Hindlimb muscle (tissue), 1 donor: ENCODE measurements at places on chromosomes 1 and 21.

DNA sequence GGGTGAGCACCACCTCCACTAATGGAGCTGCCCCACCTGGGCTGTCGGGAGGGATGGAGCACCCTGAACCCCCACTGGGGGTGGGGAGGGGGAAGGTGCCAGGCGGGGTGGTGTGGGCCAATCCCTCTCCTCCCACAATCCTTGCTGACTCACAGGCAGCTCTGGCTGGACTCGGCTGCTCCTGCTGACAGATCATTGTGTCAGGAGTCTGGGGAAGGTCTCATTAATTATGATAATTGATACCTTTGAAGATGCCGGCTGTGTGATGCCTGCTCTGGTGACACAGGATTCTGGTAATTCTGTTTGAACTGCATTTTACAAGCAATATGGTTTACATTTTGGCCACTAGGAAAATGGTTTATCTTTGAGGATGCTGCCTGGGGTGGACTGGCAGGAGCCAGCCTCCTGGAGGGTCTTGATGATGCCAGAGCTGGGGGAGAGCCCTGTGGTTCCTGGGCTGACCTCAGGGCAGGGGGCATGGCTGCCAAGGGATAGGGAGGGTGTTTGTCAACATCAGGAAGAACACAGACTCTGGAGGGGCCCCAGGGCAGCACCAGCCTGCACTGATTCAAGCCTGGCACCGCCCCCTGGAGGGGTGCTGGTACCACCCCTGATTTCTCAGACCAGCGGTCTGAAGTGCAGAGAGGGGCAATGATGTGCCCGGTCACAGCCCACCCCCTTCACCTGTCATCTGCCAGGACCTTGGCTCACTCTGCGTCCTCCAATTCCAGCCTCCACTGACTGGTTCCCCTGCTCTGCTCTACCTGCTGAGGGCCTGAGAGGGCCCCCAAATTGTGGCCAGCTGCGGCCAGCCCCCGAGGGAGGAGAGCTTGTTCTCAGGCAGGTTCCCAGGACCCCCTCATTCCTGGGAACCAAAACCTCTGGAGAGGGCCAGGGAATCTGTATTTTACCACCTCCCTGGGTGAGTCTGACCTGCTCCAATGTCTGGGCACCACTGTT, 338.8 kb downstream of the MATN1 start:
- DNase-seq = no peak

DNA sequence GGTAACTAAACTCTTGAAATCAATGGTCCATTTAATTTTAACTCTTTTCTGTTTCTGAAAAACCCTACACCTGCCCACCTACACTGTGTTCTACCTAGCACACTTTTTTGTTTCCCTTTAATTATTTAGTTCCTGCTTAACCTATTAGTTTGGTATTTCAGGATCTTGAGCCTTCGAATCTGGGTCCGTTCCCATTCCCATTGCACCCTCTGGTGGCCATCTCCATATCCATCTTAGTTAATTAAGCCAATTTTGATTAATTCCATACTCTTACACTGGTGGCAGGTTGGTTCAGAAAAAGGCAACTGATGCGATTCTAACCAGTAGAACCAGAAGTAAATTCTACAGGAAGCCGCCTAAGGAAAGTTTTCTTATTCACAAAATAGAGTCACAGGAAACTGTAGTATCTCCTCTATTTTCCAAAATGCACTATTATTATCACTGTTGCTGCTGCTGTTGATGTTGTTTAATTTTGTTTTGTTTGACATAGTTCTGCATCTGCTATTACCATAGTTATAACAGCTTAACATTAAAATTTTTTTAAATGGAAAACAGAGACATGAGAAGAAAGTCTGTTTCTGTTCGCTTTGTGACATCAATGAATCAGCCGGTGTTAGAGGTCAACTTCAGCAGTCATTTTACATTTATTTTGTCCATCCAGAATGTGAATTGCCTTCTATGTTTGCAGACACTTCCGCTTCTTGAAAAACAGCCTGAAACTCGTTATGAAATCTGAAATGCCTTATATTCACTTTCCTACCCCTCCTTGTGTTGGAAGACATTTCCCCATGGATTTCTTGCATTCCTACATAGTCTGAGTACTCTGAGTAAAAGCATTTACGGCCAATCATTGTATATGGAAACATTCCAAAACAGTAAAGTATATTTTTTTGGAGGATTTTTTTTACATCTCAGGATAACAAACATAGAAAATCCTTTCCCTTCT, 115.5 kb upstream of the NCAM2 start:
- peak; percentile 26 for DNase-seq

- peak; percentile 38 for DNase-seq
These were observed 299.7 kb downstream of the OLFM3 start for GRCh38 chr1:101697072-101697471.

GRCh38 chr1:11825131-11825530, 19.1 kb downstream of the CLCN6 start:
- DNase-seq = no peak

- no peak for DNase-seq
These were observed 6.8 kb downstream of the LAMC1 start for GRCh38 chr1:183030053-183030452.

DNA sequence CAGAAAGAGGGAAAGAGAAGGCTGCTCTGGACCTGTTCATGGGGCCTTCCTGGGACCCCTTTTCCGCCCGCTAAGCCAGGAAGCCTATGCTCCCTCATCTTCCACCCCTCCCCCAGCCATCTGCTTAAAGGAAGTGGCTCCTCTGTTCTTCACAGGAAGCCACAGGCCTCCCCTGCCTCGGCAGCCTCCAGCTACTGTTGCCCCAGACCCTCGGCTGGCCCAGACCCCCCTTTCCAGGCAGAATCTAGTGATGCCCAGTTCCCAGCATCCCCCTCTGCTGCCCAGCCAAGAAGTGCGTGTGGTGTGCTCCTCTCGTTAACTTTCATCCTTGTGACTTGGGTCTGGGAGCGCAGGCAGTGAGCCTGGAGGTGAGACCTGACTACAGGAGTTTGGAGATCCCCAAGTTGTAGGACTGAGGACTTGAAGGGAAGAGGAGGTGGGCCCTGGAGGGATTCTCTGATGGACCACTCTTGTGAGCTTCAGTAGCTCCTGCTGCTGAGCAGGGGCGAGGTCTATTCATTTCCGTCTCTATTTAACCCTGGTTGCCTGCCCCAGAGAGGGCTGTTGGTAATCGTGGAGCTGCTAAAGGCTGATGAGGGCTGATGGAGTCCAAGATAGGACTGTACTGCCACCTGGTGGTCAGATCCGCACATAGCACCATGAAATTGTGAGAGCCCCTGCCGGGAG, 9.1 kb downstream of the IFI6 start:
- peak; percentile 86 for DNase-seq

DNA sequence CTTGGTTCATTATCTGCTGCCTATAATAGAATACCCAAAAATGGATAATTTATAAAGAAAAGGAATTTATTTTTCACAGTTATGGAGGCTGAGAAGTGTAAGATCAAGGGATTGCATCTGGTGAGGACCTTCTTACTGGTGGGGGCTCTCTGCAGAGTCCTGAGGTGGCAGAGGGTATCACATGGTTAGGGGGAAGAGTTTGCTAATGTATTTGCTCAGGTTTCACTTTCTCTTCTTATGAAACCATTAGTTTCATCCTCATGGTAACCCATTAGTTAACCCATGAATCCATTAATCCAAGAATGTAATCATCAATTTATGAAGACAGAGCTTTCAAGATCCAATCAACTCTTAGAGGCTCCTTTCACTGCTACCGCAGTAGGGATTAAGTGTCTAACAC, 120.6 kb downstream of the DNM3 start:
- DNase-seq = no peak

DNA sequence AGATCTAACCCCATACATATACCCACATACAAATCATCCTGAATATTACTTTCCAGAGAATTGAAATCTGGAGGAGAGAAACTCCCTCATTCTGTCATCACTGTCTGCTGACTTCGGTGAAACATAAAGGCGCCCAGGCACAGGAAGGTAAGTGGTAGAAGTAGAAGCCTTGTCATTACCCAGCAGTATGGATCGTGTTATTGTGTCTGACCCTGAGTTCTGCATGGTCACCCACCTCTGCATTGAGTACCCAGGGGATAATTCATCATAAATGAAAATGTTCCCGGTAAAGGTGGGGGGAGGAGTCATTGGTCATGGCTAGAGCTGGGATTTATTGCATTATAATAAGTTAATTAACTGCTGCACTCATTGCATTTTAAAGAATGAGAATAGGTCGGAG, 342.6 kb upstream of the PKN2 start:
- no peak for DNase-seq

GRCh38 chr1:4105300-4105880, 205.3 kb upstream of the C1orf174 start:
- no peak for DNase-seq

GRCh38 chr1:176141449-176141848, 65.6 kb downstream of the COP1 start:
- DNase-seq = no peak

- DNase-seq = no peak
These were observed 2.6 kb upstream of the CC2D1B start for GRCh38 chr1:52368383-52369172.

DNA sequence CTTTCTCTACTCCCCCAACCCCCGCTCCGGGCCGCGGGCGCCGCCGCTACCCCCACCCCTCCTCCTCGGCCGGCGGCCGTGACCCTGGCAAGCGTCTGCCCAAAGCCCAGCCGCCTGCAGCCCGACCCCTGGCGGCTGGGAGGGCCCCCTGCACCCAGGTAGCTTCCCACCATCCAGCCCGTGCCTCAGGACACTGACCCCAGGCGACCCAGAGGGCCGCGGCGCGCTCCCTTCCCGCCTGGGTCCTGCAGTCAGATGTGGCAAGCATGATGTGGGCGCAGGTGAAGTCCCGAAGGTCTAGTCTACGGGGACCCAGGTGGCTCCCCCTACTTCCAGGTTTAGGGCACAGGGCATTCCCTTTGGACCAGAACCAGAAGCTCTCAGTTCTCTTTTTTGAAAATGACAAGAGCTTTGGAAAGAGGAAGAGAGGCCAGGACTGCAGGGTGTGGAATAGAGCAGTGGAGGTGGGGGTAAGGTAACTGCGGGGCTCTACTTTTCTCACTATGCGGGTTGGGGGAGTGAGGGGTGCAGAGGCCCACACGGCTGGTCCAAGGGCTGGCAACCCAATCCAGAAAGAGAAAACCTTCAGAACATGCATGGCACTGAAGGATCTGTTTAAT, at the start of gene DENND4B:
Gene DENND4B, minus strand, starts transcription at position 97 of the 620 bp plus-strand sequence. CDS start 2,344 bp downstream, outside the sequence.
- peak; percentile 88 for DNase-seq

GRCh38 chr1:33181921-33182341, at the start of gene TRIM62:
Gene TRIM62 (minus strand): TSS chr1:33182043. CDS start chr1:33181432, 611 bp downstream.
- DNase-seq = peak; percentile 94

DNA sequence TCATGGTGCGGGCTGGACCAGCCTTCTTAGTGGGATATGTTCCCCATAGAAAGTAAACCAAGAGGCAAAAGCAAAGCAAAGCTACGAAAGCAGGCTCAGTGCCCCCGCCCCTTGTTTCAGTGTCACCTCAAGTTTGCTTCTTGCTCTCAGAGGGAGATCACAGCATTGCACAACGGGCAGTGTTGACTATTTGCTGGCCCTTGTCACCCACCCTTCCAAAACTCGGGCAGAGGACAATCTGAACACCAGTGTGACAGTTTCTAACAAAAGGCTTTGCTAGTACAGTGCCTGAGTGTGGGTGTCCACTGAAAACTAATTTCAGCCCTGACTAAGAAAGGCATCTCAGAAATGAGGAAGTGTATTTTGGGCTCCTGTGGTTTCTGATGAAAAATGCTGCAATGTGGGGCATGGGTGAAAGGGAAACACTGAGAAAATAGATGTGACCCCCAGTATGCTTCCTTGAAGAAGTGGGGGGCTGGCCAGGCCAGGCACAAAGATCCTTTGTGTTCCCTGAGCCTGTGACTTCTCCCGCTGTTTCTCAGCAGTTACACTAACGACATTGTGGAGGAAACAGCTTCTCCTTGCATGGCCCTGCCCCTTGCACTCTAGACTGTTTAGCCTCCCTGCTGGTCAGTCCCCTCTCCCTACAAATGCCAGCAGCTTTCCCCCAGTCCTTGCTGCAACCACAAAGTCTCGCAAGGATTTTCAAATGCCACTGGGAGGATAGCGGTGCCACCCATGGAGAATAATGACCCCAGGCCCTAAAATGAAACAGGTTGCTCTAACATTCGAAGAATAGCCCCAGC, 33.3 kb upstream of the KCNE1 start:
- DNase-seq = no peak

DNA sequence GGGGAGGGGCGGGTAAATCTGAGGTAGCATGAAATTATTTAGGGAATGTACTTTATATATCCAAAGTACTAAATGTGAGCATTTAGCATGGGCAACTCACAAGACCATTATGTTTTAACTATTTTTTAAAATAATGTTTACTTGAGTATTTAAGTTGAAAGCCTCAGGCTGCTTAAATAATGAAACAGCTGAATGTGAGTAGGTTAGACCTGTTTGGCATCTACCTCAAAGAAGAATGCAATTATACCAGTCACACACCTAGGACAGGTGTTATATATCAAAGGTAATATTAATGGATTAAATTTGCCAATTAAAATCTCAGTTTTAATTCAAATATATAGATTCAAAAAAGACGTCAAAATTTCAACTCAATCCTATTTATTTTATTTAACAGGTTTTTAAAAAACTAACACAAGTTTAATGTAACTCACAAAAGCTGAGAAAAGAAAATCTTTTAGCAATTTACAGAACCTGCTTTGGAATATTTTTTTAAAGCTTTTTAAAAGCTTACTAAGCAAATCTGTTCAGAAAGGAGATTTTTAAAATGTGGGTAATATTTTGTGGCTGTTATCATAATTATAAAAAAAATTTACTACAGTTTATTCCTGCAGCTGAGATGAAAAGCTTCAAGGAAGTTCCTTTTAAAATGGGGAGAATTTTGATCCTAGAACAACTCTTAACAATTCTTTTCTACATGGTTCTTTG, 104.6 kb upstream of the LBR start:
- DNase-seq = no peak

DNA sequence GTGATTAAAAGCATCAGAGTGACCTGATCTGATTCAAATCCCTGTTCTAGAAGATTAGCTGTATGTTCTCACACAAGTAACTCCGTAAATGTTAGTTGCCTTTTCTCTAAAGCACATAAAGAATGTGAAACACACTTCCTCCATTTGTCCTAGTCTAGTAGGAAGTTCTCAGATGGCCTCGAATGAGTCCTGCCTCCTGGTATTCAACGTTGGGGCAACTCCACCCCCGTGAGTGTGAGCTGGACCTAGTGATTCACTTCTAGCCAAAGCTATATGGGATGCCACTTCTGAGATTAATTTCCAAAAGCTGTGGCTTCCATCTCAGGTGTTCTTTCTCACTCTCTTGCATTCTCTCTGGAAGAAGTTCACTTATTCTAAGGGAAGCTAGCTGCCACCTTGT, 267.6 kb downstream of the GPATCH2 start:
- DNase-seq = no peak

GRCh38 chr1:189678779-189679178, 798.9 kb downstream of the BRINP3 start:
- no peak for DNase-seq

GRCh38 chr1:151737026-151737425, 15.7 kb downstream of the RIIAD1 start:
- DNase-seq = no peak

DNA sequence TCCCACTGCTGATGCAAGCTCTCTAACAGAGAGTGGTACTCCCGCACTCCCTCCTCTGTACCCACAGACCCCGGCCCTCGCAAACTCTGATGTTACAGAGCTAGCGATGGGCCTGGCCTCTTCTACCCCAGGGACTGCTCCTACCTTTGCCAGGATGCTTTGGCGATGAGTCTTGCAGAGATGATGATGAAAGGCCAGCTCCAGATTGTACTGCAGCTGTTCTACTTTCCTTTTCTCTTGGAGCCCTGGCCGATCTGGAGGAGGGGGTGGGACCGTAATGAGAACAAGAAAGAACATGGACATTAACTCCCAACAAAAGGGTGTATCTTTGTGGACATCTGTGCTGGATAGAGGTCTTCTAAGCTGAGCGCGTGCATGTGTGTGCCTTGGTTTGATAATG, 6.0 kb upstream of the LINGO4 start:
- DNase-seq = no peak

GRCh38 chr1:154213274-154213673, 7.1 kb upstream of the CFAP141 start:
- no peak for DNase-seq
